ENCODE measurements at places on chromosomes 7 and 10. TPM values are rescaled to one million over a fixed set of nuclear protein-coding genes. Genes with fewer than 3 reads are reported as not detected.

CUZD1 gene
- 6.4 TPM for total RNA-seq

TLX1 gene
- total RNA-seq: not detected

TUBAL3 gene
- total RNA-seq: not detected

GTF2IRD1 gene
- total RNA-seq: 24.7 TPM

MYL10 gene
- total RNA-seq: not detected

PIP gene
- total RNA-seq: not detected

AEBP1 gene
- total RNA-seq: 28.9 TPM

OR9A2 gene
- total RNA-seq: not detected

ELOVL3 gene
- 0.23 TPM for total RNA-seq

NRG3 gene
- 8.1 TPM for total RNA-seq

PLAU gene
- total RNA-seq: 0.57 TPM

SEMA3E gene
- 11.7 TPM for total RNA-seq

CALCR gene
- not detected for total RNA-seq

CDC14C gene
- 0.09 TPM for total RNA-seq

SYT15B gene
- total RNA-seq: 0.38 TPM

NEURL1 gene
- 7.0 TPM for total RNA-seq

AS3MT gene
- total RNA-seq: 2.4 TPM

Data from motor neuron (in vitro differentiated cells).